ENCODE measurements at places on chromosomes 11 and 22.

DNA sequence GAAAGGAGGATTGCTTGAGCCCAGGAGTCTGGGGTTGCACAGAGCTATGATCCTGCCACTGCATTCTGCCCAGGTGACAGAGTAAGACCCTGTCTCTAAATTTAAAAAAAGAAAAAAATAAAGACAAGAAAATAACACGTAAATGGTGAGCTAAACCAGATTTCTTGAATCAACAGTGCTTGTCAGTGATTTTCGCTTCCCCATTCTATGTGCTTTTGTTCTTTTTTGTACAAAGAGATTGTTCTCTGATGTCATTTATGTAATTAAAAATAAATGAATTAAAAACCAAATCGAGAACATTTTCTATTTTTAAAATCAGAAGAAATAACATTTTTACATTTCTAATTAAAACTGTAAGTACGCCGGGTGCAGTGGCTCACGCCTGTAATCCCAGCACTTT is 19.8 kb upstream of the SLC29A2 start:
- DNase-seq: no peak

DNA sequence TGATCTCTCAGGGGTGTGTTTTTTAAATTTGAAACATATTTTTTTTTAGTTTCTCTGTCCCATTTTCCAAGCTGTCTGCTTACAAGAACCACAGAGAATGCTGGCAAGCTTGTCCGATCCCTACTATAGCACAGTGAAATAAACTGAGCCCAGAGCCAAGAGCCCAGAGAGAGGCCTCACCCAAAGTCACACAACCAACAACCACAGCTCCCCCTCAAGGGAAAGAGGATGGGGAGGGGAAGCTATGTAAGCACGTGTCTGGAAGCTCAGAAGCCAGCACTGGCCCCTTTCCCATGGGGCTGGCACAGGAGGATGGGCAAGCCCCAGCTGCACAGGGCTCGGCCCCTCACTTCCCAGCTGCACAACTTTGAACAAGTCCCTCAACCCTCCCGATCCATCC is 3.2 kb upstream of the SART1 start:
- no peak for DNase-seq

DNA sequence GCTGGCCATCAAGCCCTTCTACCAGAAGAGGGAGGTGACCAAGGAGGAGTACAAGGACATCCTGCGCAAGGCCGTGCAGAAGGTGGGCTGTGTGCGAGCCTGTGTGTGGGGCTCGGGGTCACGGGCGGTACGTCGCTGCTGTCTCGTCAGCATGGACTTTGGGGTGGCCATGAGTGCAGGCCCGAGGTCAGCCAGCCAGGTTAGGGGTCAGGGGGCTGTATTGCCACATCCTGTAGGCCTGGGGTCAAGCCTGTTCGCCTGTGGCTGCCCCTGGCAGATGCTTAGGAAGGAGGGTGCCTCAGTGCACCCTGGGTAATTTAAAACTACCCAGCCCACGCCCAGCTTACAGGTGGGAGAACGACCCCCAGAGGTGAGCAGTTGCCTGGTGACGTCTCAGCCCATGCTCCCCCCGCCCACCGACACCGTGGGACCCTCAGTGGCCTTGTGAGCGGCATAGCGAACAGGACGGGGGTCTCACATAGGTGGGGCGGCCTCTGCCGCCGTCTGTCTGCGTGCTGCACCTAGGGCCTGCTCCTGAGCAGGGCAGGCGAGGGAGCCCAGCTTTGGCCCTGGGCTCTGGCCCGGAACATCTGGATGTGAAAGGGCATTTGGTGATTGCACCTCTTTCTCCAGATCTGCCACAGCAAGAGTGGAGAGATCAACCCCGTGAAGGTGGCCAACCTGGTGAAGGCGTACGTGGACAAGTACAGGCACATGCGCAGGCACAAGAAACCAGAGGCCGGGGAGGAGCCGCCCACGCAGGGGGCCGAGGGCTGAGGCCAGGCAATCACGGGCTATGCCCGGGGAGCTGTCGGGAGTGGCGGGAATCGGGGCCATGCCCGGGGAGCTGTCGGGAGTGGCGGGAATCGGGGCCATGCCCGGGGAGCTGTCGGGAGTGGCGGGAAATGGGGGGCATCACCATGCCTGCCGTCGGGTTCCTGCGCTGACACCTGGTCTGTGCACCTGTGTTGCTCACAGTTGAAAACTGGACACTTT is 4.5 kb downstream of the IRF7 start:
- DNase-seq: no peak

GRCh38 chr11:119832202-119832935 is 103.4 kb upstream of the NECTIN1 start:
- no peak for DNase-seq

- DNase-seq: no peak
These were observed 510.5 kb upstream of the CCDC179 start for GRCh38 chr11:23370580-23371275.

GRCh38 chr11:112339566-112339965 is 78.9 kb upstream of the PLET1 start:
- DNase-seq: no peak

GRCh38 chr11:117189191-117189940 is 9.8 kb upstream of the TAGLN start:
- no peak for DNase-seq

DNA sequence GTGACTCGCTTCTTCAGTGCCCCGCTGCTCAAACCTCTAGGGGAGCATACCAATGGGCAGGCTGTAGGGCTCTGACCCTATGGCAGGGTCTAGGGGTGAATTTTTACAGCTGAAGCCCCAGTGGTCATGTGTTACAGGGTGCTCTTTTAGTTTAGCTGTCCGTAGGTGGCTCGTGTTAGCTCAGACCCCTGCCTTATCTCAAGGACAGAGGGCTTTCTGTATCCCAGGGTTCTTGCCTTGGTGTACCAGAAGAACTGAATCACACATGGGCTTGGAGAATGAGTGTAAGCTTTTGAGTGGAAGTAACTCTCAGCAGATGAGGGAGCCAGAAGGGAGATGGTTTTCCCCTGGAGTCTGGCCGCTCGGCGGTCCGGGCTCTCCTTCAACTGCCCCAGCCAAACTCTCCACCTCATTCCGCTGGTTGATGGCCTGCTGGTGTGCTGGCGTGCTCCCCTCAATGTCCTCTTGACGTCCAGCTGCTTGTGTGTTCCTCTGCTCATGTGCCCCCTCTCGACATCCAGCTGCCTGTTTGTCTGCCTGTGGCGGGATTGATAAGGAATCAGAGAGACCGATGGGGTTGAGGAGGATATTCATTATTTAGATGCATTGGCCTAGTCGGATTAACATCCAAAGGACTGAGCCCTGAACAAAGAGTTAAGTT is 37.5 kb downstream of the BIRC2 start:
- no peak for DNase-seq

DNA sequence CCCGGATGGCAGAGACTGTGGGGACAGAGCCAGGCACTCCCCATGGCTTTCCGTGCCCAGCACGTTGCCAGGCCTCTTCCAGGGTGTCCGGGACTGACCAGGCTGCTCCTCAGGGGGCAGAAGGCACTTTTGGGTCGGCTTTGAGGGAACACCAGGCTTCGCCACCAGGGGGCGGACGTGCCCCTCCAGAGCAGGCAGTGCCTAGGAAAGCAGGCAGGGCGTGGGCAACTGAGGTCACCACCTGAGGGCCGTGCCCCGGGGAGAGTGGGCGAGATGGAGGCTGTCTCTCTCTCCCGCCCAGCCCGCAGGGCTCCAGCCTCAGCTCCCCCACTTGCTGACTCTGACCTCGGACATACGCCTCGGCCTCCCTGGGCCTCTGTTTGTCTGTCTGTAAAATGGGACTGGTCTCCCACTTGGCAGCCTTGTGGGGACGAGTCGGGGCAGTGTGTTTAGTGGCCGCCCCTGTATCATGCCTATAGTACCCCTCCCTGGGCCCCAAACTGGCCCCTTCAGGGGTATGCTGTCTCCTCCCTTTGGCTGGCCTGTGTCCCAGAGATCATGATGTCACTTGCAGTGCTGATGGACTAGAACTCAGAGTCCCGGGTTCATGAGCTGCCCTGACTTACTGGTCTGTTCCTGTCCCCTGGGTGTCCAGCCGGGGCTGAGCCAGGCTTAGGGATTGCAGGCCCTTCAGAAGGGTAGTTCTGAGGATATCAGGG is 4.4 kb upstream of the PRR5 start:
- peak; percentile 87 for DNase-seq

GRCh38 chr11:117535850-117536411 is 208.3 kb downstream of the CEP164 start:
- no peak for DNase-seq

DNA sequence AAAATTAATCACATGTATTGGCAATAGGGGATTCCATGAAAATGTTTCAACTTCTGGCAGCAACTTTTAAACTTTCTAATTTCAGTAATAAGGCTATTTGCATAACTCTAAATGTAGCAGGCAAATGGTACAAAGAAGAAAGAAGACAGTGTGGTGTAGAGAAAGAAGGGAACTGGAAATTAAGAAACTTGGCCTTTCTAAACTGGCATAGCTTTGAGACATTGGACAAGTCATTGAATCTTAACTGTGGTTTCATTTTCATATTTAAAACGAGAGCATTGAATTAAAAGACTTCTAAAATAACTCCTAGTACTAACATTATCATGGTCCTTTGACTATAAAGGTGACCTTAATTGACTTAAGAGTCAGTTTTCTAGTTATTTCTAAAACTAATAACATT is 125.0 kb downstream of the UVRAG start:
- no peak for DNase-seq

GRCh38 chr11:12693094-12693478 is 18.9 kb downstream of the TEAD1 start:
- DNase-seq: no peak

DNA sequence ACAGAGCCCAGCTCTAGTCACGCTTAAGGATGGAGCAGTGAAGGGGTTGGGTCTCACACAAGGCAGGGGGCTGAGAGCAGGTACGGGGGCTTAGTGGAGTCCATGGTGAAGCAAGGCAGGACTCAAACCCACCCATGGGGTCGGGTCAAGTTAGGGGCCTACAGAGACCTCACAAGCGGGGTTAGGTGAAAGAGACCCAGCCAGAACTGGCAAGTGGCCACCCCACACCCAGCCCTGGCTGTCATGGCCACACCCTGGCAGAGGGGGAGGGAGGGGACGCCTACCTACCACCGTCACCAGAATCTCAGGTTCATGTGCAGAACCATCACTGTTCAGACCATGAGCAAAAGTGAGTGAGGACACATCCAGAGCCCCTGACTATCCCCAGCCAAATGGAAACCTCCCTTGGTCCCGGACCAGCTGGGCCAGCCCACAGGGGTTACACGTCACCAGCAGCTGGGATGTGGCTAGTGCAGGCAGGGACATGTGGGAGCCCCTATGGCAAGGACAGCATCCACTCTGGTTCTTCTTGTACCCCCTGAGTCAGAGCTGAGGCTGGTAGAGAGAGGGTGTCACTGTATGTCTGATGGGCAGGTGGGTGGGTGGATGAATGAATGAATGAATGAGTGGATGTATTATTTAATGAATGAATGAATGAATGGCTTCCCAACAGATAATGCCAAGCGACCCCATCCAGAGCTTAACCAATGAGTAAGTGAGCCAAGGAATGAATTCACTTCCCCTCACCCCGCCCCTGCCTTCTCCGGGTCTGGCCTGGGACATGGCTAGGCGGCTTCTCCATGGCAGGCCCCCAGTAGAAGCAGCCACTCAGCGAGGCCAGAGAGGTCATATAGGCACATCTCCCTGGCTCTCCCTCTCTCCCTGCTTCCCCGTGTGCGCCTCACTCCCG is 681.6 kb downstream of the TBC1D22A start:
- no peak for DNase-seq

GRCh38 chr11:47589584-47589976 is 3.1 kb downstream of the FAM180B start:
- no peak for DNase-seq

- no peak for DNase-seq
These were observed 18.1 kb downstream of the TRMU start for GRCh38 chr22:46353483-46354105.

DNA sequence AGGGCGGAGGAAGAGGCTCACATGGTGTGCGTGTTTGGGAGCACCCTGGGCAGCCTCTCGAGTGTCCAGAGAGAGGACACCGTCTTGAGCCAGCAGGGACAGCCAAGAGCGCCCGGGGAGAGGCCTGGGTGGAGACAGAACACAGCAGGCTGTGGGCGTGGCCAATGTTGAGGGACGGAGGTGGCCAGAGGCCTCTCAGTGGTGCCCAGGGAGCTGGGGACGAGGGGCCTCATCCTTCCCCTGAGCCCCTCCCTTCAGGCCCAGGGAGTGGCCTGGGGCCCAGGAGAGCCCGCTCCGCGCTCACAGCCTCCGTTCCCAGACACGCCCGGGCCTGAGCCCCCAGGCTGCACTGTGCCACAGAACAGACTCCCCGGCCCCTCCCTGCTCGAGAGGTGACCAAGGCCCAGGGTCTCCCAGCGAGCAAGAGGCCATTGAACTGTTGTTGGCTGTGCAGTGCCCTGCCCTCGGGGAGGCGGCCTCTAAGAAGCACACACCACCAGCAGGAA is 48.4 kb downstream of the CDKN1C start:
- no peak for DNase-seq

GRCh38 chr22:19848298-19849224 is 6.1 kb downstream of the GNB1L start:
- no peak for DNase-seq

All from effector memory CD8-positive, alpha-beta T cell (primary cell).